CD4-positive, alpha-beta T cell treated with Interleukin-2 at 100 ng/mL for 4 hours (primary cell): ENCODE measurements at places on chromosomes 11 and 22.

- peak; percentile 37 for DNase-seq
These were observed 28.4 kb upstream of the HMOX1 start for GRCh38 chr22:35352214-35353111.

DNA sequence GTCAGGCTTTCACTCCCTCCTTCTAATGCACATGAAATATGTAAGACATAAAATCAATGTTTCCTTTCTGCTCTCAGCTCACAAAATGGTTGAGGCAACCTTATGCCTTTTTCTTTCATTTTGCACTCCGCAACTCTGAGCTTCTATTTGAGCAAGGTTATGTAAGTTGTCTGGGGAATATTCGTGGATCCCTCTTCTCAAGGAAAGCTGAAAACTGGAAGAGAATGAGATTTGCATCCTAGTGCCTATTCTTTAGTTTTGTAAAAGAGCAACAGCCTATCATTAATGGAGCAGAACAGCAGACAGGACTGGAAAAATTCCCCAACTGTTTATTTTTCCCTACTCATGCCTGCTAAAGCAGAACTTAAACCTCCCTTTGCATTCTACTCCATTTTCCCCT is 141.7 kb downstream of the FAM76B start:
- DNase-seq: no peak

- peak; percentile 72 for DNase-seq
These were observed 56.1 kb downstream of the AMBRA1 start for GRCh38 chr11:46537537-46538295.

- DNase-seq: peak; percentile 83
These were observed 3.6 kb downstream of the AHNAK start for GRCh38 chr11:62542750-62543567.

DNA sequence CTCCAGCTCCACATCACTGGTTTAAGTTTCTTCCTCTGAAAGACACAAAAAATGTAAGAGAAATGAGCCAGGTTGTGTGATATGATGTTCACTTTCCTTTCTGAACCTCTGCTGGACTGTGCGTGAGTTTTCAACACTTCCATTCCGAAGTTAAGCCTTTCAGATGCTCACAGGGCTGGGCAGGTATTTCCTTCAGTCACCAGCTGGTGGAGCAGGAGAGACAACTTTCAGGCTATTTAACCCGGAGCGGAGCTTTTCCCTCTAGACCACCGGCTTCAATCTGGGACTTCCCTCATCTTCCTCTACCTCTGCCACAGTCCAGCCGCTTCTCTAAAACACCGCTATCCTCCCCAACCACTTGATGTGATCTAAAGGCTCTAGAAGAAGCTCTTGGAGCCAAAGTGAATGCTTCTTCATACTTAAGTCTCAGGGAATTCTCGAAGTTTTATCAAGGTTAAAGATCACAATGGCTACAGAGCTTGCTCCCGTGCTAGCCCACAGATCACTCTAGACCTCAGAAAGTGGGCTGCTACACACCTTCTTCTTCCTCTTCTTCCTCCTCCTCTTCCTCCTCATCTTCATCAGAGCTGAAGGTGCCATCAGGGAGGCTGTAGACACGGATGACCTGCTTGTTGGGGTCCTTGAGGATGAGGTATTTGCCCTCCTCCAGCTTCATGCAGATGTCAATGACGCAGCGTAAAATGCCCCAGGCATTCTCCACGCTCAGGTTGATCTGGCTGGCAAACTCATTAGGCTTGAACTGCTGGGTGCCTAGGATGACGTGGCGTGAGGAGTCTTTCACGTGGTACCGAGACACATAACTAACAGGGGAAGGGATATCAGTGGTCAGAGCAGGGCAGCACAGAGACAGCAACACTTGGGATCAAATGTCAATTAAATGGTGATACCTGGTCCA is 4.4 kb upstream of the FOXRED2 start:
- DNase-seq: peak; percentile 39

DNA sequence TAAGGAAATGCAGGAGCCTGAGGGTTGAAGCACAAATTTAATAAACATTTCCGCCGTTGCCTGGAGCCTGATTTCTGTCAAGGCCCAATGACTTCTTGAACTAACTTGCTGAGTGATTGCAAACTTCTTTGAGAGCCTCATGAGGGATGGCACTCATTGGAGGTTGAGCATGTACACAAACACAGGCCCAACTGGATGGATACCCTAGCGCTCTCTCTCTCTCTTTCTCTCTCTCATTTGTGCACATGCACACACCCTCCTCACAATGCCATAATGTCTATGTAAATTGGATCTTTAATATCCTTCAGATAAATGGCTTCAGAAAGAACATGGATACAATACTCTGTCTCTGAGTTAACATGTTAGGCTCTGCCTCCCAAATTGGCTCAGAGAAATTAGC is 597.7 kb upstream of the CADM1 start:
- DNase-seq: no peak

DNA sequence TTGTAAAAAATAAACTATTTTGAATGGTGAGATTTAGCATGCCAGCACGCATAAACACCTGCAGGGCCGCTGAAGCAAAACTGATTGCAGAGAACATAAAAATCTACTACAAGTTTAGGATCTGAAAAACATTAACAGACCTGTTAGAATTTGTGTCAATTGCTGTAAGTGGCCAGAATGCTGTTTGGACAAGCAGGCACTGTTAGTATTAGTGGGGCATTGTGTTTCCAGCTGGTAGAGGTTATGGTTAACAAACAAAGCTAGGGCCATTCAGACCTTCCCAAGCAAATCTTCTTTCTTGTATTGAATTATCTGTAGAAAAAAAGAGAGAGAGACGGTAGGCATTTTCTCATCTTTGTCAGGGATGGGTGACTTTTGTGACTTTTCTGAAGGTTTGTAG is 57.6 kb upstream of the OLFML1 start:
- no peak for DNase-seq

DNA sequence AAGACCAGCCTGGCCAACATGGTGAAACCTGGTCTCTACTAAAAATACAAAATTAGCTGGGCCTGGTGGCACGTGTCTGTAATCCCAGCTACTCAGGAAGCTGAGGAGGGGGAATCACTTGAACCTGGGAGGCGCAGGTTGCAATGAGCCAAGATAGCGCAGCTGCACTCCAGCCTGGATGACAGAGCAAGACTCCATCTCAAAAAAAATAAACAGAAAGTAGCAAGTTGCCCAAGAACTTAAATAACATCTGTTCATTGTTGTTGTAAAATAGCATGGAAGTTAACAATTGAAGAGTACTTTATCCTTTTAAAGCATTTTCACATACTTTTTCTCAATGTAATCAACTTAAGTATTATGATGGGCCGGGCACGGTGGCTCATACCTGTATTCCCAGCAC is 5.7 kb downstream of the AMBRA1 start:
- no peak for DNase-seq

DNA sequence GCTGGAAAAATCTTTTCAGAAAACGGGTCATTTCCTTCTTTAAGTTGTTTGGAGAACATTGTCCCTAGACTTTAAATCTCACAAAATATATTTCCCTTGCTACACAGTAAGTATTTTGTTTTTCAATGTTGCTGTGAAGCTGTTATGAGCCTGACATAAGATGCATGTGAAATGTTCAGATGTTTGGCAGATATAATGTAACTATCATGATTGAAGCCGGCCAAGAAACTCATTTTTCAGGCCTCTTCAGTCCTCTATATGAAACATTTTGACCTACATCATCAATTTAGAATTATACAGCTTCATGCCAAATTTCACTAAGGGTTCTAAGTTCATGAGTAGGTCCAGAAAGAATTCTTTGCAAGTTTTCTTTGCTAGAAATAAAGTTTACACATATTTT is 133.8 kb downstream of the JRKL start:
- DNase-seq: no peak

DNA sequence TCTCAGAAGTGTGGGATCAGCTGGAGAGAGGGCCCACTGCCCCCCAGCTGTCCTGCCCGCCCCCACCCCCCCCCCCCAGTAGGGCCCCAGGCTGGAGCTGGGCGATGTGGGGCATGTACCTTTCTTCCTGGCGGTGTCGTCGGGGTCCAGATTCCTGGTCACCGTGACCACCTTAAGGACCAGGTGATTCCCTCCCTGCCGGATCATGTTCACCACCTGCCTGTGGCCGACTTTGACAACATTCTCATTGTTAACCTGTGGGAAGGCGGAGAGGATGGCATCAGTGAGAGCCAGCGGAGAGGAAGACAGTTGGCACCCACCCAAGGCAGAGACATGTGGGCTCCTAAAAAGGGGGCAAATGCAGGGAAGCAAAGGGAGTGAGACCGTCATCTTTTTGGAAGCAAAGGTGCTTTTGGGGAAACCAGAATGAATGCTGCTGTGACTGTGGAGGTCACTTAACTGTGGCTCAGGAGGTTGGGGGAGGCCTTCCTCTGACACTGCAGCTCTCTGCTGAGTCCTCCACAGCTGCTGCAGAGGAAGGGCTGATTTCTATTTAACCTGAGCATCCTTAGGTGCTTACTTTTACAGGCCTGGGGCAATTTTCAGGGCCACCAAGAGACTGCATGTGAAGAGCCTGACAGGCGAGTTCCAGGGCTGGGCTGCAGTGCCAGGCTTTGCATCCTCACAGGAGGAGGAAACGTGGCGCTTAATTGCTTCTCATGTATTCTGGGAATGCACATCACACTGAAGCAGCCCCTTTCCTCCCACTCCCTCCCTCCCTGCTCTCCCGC is 104.5 kb downstream of the CTTN start:
- no peak for DNase-seq

DNA sequence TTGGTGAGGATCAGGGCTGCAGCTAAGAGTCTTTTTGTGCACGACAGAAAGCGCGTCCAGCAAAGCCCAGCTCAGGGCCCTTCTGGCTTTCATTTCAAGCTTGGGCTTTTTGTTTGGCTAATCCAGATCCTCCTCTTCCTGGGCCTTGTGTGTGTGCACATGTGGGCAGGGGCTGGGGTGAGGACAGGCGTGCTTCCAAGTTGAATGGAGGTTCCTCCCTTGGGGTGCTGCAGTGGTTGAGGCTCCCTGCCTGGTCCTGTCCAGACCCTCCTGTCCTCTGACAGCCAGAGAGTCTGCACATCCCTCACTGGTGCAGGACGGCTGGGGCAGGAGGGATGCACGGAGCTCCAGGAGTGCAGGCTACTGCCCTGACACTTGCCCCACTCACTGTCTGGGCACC is 62.0 kb upstream of the NECTIN1 start:
- DNase-seq: no peak

DNA sequence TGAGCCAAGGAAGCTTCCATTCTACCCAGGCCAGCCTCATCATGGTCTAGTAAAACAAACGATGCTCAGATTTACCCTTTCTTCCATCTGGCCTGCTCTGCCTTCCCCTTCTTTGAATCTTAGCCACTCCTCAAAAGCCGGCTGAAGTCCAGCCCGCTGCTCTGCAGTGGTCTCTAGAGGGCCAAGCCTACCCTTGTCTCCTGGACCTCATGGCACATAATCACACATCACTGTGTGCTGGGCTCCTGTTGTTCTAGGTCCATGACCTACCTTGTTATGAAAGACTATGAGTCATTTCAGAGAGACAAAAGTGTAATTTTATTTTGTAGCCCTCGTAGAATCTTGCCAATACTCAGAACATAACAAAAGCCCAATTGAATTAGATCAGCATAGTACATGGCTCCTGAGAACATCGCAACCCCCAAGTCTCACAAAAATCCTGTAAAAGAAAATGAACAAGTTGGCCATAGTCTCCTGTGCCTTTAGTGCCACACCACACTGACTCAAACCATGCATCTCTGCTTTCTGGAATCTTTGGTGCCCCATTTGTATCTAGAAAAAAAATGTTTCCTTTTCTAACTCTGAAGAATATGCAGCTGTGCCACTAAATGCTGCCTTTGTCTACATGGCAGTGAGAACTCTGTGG is 192.7 kb downstream of the OPCML start:
- DNase-seq: no peak

- no peak for DNase-seq
These were observed 1074.9 kb downstream of the FAM181B start for GRCh38 chr11:81658722-81659121.

- no peak for DNase-seq
These were observed 32.6 kb downstream of the CEP295 start for GRCh38 chr11:93694109-93694508.

DNA sequence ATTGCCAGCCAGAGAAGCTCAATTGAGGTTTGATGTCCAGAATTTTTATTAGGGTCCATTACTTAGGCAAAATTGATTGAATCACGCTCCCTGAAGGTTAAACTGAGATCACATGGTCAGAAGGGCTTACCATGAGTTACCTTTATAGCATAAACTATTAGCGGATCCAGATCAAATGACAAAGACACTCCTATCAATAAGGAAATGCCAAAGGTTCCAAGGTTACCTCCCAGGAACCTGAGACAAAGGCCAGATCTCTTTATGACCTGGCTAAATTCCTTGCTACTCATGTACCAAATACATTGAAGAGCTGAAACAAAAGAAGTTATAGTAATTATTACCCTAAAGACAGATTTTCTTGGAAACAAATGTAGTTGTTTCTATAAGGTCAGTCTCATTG is 27.8 kb upstream of the ANO5 start:
- DNase-seq: no peak

- DNase-seq: no peak
These were observed 43.9 kb upstream of the LMO1 start for GRCh38 chr11:8307601-8308000.

DNA sequence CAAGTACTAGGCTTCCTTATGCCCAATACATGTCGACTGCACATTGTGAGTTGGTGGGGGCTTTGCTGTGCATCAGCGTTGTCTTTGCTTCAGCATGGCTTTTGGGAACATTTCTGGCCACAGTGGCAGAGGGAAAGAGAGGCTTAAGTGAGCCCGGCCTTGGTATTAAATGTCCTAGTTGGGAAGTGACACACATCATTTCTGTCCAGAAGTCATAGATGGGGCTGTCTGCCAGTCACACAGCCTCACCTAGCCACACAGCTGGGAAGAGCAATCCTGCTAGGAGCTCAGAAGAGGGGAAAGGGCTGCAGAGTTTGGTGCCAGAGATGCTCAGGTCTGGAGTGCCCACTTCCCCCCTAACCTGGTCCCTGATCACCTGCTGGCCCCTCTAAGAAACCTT is 27.6 kb downstream of the TREH start:
- no peak for DNase-seq

DNA sequence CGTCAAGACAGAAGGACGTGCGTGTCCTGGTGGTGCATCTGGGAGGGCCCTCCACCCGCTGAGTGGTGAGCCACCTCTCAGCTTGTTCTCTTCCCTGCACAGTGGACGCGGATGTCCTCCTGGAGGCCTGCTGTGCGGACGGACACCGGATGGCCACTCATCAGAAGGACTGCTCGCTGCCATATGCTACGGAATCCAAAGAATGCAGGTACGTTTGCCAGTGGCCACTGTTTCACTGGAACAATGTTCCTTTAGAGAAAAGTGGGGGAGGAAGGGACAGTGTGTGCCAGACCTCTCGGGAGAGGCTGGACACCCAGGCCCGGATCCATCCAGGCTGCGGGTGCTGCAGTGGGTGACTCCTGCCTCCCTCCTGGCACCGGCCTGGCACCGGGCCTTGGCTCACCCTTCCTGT is 15.9 kb downstream of the FBLN1 start:
- DNase-seq: no peak
